Right kidney (tissue), 9 donors: ENCODE measurements at places on chromosomes 6 and 20.
A peak's percentile ranks its signal among the peaks of the same experiment; 100 is the strongest.

DNA sequence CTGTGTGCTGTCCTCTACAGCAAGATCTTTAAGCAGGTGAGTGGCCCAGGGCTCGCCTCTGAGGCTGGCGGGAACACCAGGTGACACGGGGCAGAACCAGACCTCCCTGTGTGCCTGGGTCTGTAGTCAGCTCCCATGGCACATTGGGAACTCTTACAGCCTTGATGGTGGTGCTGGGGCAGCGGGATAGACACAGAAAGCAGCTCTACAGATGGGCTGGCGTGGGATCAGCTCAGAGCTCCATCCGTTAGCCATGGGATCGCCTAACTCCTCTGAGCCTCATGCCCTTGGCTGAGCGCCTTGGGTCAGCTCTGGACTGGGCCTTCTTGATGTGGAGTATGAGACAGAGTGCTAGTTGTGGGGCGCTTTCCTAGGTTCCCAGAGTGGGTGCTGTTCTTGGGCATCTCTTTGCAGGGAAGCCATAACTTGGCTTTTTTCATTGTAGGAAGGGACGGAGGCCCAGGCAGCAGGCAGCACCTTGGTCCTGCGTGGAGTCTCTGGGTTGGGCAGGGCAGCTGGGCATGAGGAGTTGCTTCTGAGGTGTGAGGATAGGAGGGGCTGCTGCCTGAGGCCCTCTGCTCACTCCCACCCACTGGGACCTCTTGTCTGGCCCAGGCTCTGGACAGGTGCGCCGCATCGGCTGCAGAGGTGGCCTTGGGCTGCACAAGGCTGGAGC, 51.3 kb downstream of the EFCAB8 start:
- DNase-seq: no peak

GRCh38 chr6:5359417-5359816, 98.1 kb downstream of the FARS2 start:
- no peak for DNase-seq

GRCh38 chr6:48883116-48883515, 579.9 kb downstream of the MMUT start:
- no peak for DNase-seq

DNA sequence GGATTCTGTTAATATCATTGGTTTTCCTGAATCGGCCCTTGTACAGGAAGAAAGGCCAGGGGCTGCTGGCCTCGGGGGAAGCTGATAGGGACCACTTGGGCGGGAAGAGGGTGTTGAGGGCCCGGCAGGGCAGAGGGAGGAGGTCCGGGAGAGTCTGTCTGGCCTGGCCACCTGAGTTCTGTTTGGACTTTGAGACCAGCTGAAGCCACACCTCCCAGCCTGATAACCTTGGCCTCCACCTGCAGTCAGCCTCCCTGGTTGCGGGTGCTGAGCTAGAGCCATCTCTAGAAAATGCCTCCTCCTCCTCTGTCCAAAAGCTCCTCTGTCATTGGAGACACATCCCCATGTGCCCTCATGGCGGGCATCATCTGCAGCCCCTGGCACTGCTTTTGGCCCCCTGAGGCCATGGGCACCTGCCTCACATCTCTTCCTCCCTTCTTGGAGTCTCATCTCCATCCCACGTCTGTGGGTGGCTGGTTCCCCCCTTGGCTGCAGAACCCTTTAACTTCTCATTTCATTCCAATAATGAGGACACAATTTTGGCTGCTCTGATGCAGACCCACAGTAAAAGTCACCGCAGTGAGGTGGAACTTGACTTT, 16.6 kb downstream of the APCDD1L start:
- no peak for DNase-seq

- no peak for DNase-seq
Observed at GRCh38 chr6:15350386-15351083, 104.7 kb downstream of the JARID2 start.

DNA sequence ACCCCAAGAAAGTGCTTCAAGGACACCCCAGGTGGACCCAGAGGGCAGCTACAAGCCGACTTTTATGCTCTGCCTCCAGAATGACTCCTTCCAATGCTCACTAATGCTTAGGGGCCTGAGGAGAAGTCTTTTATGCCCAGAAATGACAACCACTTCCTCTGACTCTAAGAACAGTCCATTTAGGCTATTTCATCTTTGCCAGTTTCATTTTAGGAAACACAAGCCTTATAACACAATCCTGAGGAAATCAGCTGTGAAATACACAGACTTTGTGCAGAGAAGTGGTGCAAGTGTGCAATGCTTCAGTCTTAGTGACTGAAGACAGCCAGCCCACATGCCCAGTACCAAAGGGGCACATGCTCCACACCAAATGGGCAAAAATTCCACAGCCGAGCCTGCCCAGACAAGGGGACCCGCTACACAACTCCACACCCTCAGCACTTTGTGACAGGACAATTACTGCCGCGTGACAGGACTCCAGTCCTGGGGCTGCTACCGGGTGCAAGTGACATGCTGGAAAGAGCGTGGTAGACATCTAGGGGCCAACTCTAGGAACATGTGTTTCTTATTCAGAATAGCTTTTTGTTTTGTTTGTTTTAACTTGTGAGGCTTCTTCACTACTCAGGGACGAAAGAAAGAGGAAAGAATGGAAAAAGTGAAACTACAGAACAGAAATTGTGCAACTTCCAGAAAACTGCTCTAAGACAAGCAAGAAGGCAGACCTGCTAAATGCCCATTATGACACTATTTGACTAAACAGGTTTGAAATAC, 28.2 kb upstream of the PLAGL1 start:
- DNase-seq: peak; percentile 34

DNA sequence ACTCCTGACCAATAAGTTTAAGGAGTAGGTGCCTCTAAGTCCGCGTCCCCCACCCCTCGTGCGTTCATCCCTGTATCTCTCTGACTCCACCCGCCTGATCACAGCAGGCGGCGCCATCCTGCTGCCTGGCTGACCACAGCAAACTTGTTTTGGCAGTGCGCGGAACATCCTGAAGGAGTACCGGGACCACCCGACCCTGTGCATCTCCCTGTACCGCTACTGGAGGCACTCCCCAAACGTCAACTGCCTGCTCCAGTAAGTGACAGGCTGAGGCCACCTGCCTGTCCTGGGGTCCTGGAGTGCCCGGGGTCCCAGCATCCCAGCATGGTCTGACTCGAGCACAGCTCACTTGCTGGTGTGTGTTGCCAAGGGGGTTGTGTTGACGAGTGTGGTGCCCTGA, 19.0 kb downstream of the PNLDC1 start:
- no peak for DNase-seq

GRCh38 chr6:4010689-4011090, 68.2 kb downstream of the FAM217A start:
- no peak for DNase-seq

DNA sequence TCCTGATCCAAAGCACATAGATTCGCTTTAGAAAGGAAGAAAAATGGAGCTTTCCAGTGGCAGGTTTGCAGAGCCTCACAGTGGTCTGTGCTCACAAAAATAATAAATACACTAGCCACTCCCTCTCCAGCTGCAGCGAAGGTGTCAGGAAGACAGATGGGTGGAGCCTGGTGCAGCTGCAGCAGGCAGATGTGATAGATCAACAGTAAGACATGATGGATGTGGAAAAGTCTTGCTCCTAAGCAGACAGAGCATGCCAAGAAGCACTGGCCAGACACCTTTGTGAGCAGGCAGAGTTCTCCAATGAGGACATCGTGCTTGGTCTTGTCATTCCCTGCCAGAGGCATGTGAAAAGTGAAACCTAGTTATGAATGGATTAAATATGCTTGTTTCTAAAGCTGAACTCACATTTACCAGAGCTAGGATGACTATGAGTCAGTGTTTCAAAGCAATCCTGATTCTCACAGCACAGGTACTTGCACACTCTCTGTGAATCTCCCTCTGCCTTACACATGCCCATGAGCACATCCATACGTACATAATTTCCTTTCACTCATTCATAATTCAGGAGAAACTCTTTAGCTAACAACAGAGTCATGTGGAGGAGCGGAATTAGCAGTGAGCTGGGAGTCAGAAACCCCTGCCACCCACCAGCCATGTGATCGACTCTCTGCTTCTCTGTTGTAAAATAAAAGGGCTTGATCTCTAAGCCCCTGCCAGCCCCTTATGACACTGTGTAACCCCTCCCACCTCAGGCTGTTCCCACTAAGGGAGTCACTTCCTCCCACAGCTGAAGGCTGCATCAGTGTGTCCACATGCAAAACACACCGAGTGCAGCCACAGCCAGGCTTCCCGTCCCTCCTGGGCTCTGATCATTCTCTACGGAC, 111.2 kb downstream of the SCML4 start:
- peak; percentile 45 for DNase-seq

GRCh38 chr6:41790045-41790444, 2.6 kb downstream of the TOMM6 start:
- no peak for DNase-seq

- DNase-seq: no peak
Observed at GRCh38 chr20:59429396-59429795, 129.0 kb downstream of the EDN3 start.

DNA sequence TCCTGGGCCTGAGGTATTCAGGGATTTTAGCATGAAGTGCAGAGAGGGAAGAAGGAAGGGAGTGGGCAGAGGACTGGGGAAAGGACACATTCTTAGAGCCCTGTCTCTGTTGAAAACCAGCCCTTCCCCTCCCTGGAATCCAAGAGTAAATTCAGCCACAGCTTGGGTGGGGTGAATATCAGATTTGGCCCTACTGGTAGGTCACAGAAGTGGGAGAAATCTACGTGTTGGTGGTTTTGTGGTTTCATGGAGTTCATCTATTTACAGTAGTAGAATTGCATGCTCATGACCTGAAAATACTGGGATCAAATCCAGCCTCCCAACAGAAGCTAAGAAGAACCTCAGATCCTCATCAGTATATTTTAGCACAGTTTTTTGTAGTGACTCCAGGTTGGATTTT, 404.4 kb downstream of the BMP2 start:
- DNase-seq: no peak

- no peak for DNase-seq
Observed at GRCh38 chr6:169939554-169940164, 188.2 kb downstream of the ERMARD start.

DNA sequence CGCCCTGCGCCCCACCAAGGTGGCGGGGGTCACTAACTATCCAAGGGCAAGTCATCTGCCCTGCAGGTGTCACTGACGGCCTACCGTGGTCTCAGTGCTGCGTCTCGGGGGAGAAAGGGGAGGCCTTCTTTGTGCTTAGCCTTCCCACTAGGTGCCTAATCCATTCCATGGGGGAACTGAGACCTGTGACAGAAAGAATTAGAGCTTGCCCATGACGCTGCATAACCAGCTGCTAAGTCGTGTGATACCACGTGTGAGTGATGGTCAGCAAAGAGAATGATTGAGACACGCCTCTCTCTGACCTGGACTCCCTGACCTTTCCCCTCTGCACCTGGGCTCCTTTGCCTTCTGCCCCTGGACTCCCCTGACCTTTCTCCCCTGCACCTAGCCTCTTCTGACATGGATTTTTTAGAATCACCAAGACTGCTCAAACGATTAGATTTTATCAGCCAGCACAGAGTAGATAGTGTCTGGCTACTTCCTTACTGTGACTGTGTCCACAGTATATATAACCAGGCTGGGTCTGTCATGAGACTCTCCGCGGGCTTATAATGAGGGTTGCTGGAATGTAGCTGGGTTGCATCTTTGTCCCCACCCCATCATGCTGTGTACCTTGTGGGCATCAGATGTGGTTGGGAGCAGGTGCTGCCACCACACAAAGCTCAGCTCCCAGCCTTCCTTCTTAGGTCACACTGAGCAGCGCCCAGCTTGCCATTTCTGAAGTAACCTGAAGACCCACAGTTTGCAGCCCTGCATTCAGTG, 140.6 kb downstream of the TMEM242 start:
- no peak for DNase-seq

GRCh38 chr6:167778497-167779128, 48.1 kb upstream of the AFDN start:
- DNase-seq: no peak

GRCh38 chr6:43635387-43636307, at the start of gene MAD2L1BP:
TSS of gene MAD2L1BP (plus strand) at chr6:43635840. CDS start at chr6:43635876, 36 bp downstream.
- peak; percentile 86 for DNase-seq

- DNase-seq: no peak
Observed at GRCh38 chr20:38975539-38976120, 13.5 kb downstream of the DHX35 start.

DNA sequence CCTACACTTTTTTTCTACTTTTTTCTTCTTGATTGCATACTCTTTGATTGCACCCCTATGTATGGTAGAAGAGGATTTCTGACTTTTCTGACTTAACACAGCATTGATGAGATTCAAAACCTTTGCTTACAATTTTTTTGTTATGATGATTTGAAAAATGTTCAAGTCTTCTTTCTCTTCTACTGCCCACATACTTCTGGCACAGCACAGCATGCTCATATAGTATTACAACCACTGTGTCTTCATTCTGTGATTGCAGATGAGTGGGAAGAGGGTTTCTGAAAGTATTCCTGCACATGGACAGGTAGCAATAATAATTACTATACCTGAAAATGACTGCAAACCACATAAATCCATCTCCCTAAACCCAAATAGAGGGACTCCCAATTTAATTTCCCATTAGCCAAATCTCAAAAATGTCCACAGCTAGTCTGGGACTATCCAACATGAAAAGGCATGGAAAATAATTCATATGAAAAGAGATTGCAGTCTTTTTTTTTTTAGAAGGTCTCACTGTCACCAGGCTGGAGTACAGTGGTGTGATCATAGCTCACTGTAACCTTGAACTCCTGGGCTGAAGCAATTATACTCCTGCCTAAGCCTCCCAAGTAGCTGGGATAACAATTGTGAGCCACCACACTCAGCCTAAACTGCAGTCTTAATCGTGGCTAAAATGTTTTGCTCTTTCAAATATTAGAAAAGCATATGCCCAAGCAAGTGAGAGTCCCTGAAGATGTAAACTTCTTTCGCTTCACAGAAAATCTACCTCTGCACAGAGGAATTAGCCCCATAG, 15.9 kb upstream of the TENT5A start:
- no peak for DNase-seq

DNA sequence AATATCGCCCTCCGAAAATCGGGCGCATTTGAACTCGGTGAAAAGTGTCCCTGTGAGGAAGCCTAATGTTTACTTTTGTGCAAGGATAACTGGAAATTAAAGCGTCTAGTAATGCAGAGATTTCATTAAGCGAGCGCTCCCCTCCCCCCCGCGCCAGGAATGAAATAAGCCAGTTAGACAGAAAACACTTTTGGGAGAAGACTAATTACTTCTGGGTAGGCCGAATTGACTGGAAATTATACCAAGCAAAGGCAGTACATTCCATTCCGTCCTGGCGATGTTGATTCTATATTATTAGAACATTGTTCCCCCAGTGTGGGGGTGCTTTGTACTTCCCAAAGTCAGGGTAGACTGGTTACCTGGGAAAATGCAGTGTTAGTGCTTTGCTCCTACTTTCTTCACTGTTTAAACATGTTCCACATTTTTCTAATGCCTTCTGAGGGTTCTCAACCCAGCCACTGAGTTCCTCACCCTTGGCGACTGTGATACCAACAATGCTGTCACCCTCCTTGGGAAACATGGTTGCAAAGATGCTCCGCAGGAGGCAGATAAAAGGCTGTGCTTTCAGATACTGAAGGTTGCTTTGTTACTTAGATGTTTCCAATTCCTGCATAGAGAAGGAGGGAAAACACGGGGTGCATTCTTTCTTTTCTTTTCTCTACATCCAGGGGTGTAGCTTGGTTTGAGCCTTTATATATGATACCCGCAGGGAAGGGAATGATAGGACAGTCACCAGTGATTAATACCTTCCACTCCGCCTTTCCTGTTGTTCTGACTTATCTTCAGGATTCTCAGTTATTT, 2.6 kb downstream of the GJA1 start:
- DNase-seq: no peak

GRCh38 chr6:129793447-129793846, 67.7 kb downstream of the TMEM244 start:
- no peak for DNase-seq

GRCh38 chr6:41372832-41373626, 37.6 kb downstream of the NCR2 start:
- DNase-seq: peak; percentile 67

- DNase-seq: no peak
Observed at GRCh38 chr20:36252511-36252910, 16.2 kb downstream of the AAR2 start.
